ENCODE measurements at places on chromosomes 6 and 20. TPM values are rescaled to one million over a fixed set of nuclear protein-coding genes. Genes with fewer than 3 reads are reported as not detected.
A peak's percentile ranks its signal among the peaks of the same experiment; 100 is the strongest.

- peak; percentile 78 for DNase-seq
- H3K4me3 ChIP-seq, result no peak overlapping the region
- no peak overlapping the region for H3K27ac ChIP-seq
- H3K36me3 ChIP-seq, result no peaks in the 10 kb centered on the region
- no peaks in the 10 kb centered on the region for H3K27me3 ChIP-seq
Observed at GRCh38 chr6:19413323-19413722, 423.8 kb upstream of the ID4 start.

DNA sequence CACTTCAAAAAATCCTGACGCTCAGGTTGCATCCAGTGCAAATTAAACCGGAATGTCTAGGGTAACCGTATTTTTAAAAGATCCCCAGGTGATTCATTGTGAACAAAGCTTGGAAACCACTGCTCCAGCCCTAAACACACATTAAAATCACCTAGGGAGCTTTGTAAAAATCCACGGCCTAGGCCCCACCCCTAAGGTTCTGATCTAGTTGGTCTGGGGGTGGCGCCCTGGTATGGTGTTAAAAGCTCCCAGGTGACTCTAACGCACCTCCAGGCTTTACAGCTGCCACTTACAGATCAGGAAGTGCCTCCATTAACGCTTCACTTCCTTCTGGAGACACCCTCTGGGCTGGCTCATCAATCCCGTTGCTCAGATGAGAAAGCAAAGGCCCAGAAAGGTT lies 92.2 kb downstream of the GRM4 start:
- no peaks in the 10 kb centered on the region for H3K36me3 ChIP-seq
- no peak overlapping the region for H3K27ac ChIP-seq
- no peaks in the 10 kb centered on the region for H3K4me1 ChIP-seq
- no peak for DNase-seq
- peaks cover 10% of the 10 kb centered on the region for H3K27me3 ChIP-seq
- H3K4me3 ChIP-seq, result no peak overlapping the region

DNA sequence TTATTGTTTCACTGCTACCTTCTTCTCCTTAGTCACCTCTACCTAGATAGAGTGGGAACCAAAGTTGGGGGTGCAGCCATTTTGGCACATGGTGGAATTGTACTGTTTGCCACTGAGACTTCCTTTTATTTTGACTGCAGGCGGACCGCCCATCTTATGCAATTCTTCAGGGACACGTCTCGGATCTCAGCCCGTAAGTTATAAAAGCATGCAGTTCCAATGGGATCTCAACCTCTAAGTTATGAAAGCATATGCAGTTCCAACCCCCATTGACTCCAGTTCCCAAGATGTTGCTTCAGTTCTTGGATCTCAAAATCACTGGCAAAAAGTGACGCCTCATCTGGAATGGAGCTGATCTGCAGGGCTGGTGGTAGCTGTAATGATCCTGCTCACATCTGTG lies 41.2 kb upstream of the CDH4 start:
- H3K4me3 ChIP-seq, result no peak overlapping the region
- H3K27ac ChIP-seq, result no peak overlapping the region
- H3K27me3 ChIP-seq, result peaks cover 24% of the 10 kb centered on the region
- no peaks in the 10 kb centered on the region for H3K4me1 ChIP-seq
- H3K36me3 ChIP-seq, result no peaks in the 10 kb centered on the region

Gene ZHX3
- total RNA-seq, result 32.7 TPM

Gene RSPH9
- 0.55 TPM for total RNA-seq

- DNase-seq, result no peak
- H3K27ac ChIP-seq, result no peak overlapping the region
- H3K4me3 ChIP-seq, result no peak overlapping the region
Observed at GRCh38 chr6:63348836-63349235, 29.1 kb upstream of the LGSN start.

Gene PCK1
- not detected for total RNA-seq

DNA sequence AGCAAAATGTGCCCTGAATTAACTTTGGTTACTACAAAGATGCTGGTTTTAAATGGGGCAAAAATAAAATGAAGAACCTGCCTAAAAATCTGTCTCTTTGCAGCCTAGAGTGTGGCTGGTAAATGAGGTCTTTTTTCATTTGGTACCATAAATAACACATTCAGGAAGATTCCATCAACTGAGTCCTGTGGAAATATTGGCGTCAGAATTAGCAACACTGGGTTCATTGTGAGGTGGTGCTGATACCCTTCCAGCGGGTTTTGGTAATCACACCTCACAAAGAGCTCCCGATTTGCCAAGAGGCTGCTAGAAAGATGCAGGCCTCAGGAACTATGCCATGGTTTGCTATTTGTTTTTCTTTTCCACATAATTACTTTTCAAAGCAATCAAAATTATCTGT lies 55.3 kb downstream of the FAM50B start:
- DNase-seq, result no peak
- no peaks in the 10 kb centered on the region for H3K27me3 ChIP-seq
- no peak overlapping the region for H3K4me3 ChIP-seq
- H3K4me1 ChIP-seq, result no peaks in the 10 kb centered on the region
- no peaks in the 10 kb centered on the region for H3K36me3 ChIP-seq

DNA sequence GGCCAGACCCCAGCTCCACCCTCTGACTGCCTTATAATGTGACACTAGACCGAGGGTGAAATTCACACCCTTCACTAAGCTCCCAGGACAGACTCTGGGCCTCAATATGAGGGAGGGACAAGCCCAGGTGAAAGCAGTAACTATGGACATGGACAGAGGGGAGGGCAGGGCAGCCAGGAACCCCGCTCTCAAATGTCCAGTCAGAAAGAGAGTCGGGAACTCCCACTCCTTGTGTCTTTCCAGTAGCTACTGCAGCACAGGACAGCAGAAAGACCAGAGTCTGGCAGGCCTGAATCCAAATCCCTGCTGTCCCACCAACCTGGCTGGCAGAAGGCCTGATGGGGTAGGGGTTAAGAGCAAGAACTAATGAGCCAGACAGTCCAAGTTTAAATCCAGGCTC lies 6.4 kb downstream of the C20orf96 start:
- no peaks in the 10 kb centered on the region for H3K27me3 ChIP-seq
- DNase-seq, result no peak
- H3K36me3 ChIP-seq, result no peaks in the 10 kb centered on the region

Gene SAMD3
- total RNA-seq, result 0.45 TPM

DNA sequence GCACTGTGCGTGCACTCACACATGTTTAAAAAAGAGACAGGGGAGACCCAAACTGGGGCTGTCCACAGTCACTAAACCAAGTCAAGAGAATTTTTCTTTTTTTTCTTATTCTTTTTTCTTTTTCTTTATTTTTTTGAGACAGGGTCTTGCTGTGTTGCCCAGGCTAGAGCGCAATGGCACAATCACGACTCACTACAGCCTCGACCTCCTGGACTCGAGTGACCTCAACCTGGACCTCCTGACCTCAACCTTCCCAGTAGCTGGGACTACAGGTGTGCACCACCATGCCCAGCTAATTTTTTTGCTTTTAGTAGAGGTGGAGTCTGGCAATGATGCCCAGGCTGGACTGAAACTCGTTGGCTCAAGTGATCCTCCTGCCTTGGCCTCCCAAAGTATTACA lies 89.4 kb upstream of the NFATC2 start:
- H3K4me1 ChIP-seq, result peaks cover 36% of the 10 kb centered on the region
- H3K27me3 ChIP-seq, result no peaks in the 10 kb centered on the region
- no peak for DNase-seq
- peaks cover 3% of the 10 kb centered on the region for H3K36me3 ChIP-seq
- H3K27ac ChIP-seq, result peak overlapping the region; percentile 99
- peak overlapping the region; percentile 6 for H3K4me3 ChIP-seq

Gene UNC93A
- not detected for total RNA-seq

Gene PPP1R3G
- total RNA-seq, result 0.39 TPM

Gene POLR1C
- total RNA-seq, result 46.2 TPM

Gene RPP40
- total RNA-seq, result 16.6 TPM

GRCh38 chr6:124953808-124954207 lies 8.4 kb upstream of the RNF217 start:
- H3K4me1 ChIP-seq, result peaks cover 8% of the 10 kb centered on the region
- no peak overlapping the region for H3K27ac ChIP-seq
- no peaks in the 10 kb centered on the region for H3K27me3 ChIP-seq
- DNase-seq, result no peak
- no peak overlapping the region for H3K4me3 ChIP-seq

- peaks cover 6% of the 10 kb centered on the region for H3K4me1 ChIP-seq
- peak; percentile 87 for DNase-seq
- H3K36me3 ChIP-seq, result peaks cover 15% of the 10 kb centered on the region
- peak overlapping the region; percentile 69 for H3K27ac ChIP-seq
Observed at GRCh38 chr6:139037490-139037889, 8.9 kb downstream of the ABRACL start.

GRCh38 chr6:11196511-11197174 lies 35.8 kb downstream of the NEDD9 start:
- DNase-seq, result peak; percentile 97
- peak overlapping the region; percentile 99 for H3K27ac ChIP-seq
- H3K4me1 ChIP-seq, result peaks cover 64% of the 10 kb centered on the region
- peak overlapping the region; percentile 44 for H3K4me3 ChIP-seq

DNA sequence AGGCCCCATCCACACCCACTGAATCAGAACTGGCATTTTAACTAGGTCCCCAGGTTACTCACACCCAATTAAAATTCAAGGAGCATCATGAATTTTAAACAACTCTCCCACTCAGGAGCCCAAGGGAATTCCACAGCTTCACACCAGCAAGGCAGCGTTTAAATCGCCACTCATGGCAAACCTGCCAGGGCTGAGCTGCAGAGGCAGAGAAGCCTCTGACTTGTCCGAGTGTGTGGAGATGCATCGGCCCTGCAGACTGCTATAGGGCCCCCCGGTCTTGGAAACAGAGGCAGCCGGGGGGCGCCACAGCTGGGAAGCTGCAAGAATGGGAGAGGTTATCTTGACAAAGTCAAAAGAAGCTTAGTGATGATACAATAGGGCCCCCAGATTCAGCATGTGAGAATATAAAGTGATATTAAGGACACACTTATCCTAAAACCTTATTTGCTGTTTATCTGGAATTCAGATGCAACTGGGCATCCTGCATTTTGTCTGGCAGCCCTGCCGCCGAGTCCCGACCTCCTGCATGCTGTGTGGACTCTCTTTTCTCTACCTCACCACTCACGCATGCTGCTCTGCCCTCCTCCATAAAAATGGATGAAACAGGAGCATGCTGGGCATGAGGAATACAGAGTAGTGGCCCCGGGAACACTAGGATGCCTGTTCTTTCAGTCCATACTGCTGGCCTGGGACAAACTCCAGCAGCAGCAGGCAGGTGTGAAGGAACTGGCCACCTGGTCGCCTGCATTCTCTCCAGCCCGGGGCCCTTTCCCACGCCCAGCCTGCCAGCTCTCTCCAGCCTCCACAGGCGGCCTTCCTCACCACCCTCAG lies 126.1 kb downstream of the PXDC1 start:
- peaks cover 3% of the 10 kb centered on the region for H3K4me1 ChIP-seq
- H3K4me3 ChIP-seq, result no peak overlapping the region
- H3K27ac ChIP-seq, result no peak overlapping the region
- H3K27me3 ChIP-seq, result peaks cover 20% of the 10 kb centered on the region

Gene SLC22A1
- 3.2 TPM for total RNA-seq

DNA sequence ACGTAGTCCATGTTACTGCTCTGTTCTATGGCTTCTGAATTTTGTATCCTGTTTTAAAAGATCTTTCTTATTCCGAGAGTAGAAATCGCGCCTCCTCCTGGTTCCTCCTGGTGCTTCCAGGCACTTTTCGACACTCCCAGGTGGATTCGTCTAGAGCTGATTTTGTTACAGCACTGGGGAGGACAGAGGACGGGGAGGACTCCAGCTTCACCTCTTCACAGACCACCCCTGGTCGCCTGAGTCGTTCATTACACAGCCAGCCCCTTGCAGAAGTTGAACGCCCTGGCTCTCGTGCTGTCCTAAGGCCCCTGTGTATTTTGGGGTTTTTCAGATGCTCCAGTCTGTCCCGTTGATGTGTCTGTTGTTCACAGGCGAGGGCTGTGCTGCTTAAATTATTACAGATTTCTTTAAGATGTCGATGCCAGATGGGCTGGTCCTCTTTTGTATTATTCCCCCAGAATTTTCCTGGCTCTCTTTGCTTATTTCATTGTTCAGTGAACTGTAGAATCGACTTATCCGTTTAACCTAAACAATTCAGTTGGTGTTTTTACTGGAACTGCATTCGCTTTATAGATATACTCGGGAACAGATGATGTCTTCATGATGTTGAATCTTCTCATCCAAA lies 30.5 kb downstream of the COL20A1 start:
- H3K4me3 ChIP-seq, result no peak overlapping the region
- peaks cover 19% of the 10 kb centered on the region for H3K27me3 ChIP-seq
- no peak for DNase-seq
- H3K4me1 ChIP-seq, result no peaks in the 10 kb centered on the region
- H3K36me3 ChIP-seq, result no peaks in the 10 kb centered on the region

DNA sequence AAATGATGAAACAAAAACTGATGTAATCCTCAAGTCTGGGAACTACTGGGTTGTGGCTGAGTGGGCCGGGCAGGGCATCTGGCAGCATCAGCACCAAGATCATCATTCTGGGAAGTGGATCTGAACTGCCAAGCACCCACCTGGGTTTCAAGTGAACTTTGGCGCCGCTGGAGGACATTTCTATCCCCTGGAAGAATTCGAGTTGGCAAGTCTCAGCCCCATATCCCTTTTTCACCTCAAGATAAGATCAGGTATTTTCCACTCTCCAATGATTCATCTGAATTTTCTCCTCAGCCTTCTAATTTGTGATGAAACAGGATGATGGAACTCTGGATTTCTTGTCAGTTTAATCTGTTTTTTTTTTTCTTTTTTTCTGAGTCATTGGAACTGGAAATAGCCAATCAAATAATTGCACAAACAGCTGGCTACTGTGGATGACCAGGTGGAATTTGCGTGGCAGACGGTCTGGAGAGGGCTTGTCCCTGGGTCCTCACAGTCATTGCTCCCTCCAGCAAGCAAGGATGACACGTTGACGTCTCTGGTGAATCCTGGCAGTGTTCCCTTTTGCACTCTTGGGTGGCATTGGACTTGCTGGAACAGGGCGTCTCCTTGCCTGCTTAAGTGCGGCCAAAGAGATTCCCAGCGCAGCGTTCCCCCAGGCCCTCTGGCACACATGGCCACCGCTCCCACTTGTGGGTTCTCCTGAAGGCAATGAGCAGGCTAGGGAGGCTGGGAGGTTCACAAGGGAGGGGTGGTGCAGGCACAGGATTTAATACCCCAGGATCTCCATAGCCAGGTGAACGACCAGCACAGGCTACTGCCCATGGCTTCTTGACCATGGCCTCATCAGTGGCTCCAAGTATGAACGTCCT lies 80.4 kb downstream of the DHX35 start:
- H3K27me3 ChIP-seq, result no peaks in the 10 kb centered on the region
- H3K4me3 ChIP-seq, result no peak overlapping the region
- DNase-seq, result peak; percentile 76
- H3K4me1 ChIP-seq, result no peaks in the 10 kb centered on the region
- H3K36me3 ChIP-seq, result peaks cover 12% of the 10 kb centered on the region

Gene ZSCAN9
- 14.7 TPM for total RNA-seq
